ENCODE measurements at places on chromosomes 1 and 21. TPM values are rescaled to one million over a fixed set of nuclear protein-coding genes. Genes with fewer than 3 reads are reported as not detected.

DNA sequence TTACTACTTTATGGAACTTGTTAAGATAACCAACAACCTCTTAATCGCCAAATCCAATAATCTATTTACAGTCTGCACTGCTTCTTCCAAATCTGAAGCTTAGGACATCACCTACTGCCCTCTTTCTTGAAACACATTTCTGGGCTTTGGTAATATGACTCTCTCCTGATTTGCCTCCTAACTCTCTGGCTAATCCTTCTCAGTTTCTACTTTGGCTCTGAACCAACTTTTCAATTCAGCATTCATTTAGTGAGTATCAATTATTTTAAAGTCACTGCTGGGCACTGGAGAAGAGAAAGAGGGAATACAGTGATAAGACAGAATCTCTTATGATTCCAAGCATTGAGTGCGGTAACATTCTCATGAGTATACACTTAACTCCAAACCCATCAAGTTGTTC lies 275.0 kb downstream of the AKT3 start:
- DNase-seq = no peak

- no peak for DNase-seq
These were observed 18.2 kb downstream of the GPR88 start for GRCh38 chr1:100556181-100556580.

DNA sequence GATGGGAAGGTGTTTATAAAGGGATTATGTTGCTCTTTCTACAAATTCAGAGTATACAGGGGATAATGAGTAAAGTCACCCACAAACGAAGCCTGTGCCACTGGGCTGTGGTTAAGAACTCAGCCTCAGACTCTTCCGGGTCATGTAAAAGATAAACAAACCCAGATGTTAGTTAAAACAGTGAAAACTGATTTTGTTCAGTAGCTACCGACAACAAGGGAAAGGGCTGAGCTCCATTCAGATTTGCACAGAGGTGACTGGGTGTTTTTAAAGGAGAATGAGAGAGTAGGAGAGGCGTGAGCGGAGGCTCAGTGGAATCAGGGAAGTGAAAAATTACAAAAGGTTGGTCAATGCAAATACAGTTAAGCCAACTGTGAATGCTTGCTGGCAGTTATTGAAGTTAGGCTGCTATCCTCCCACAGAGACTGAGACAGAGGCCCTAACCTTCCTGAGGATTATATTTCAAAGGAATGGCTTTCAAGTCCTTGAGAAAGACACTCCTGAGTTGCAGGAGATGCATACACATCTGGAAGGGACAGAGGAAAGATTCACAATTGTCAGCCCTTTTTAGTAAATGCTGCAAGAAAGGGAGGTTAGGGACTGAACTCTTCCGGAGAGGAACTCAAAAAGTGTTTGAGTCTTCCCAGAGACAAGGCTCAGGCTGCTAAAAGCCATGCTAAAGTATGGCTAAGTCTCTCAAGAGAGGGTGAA lies 29.9 kb upstream of the SAMD13 start:
- DNase-seq = peak; percentile 85

DNA sequence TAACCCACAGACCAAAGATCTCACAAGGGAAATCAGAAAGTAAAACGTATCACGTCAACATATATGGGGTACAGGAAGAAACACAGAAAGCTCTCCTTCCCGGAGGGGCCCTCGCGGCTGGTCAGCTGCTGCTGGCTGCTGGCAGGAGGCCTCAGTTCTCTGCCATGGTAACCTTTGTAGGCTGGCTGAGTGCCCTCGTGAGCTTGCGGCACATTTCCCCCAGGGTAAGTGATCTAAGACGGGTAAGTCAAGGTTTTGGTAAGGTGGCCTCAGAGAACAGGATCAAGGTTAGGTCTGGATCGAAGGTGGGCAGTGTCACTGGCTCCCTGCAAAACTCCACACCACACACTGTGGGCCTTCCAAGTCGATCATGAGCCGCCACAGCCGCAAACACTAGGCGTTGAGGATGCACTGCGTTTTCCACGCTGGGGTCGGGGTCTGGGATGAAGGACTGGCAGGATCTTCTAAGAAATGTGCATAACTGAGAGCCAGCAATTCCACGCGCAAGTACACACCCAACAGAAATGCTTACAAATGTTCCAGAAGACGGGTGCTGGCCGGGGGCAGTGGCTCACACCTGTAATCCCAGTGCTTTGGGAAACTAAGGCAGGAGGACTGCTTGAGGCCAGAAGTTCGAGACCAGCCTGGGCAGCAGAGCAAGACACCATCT lies 33.9 kb downstream of the WDR4 start:
- no peak for DNase-seq

DNA sequence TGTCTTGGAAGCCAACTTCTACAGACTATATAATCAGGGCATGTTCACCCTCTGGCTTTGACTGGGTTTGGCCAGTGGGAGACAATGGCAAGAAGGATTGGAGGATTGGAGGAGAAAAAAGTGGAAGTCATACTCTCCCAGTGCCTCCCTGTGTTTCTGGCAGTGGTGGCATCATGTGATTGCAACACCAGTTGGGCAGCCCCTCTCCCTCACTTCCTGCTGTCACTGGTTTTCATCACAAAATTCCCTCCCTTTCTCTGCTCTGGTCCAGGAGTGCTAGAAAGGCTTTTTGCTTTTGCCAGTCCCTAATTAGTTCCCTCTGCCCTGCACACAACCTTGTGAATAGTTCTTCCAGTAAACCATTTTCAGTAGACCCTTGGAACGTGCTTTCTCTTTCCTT lies 3.7 kb upstream of the QSOX1 start:
- DNase-seq = no peak

GRCh38 chr1:229642376-229642775 lies 16.3 kb downstream of the URB2 start:
- no peak for DNase-seq

The OLFM3 gene
- total RNA-seq = not detected

The LRRC39 gene
- total RNA-seq = 0.96 TPM

The ZNF648 gene
- total RNA-seq = not detected

The HSD17B7 gene
- 51.1 TPM for total RNA-seq

The F13B gene
- total RNA-seq = not detected
